ENCODE measurements at places on chromosomes 7 and 10.
A peak's percentile ranks its signal among the peaks of the same experiment; 100 is the strongest.

DNA sequence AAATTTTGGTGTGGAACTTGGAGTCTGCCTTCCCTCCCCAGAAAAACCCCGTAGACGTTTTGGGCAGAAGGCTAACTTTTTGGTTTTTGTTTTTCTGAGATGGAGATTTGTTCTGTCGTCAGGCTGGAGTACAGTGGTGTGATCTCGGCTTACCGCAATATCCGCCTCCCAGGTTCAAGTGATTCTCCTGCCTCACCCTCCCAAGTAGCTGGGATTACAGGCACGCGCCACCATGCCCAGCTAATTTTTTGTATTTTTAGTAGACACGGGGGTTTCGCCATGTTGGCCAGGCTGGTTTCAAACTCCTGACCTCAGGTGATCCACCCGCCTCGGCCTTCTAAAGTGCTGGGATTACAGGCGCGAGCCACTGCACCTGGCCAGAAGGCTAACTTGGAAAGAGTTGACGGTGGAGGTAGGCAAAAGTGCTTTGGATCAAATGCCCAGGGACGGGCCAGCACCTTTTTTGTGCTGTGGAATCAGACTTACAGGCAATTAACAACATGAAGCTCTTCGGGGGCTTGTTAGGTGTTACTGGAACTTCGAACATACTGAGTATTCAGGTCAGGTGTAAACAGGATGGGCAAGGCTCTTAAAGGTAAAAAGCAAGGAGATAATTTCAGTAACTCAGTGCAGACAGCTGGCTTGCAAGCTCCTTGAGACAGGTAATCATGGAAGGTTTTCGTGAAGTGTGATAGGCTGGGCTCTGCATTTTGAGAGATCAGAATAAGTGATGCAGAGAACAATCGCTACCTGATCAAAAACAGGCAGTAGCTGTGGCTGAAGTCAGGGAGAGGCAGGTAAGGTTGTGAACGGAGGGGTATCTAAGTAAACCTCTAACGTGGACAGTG, 1.8 kb downstream of the PPP1R35 start:
- no peak for DNase-seq

DNA sequence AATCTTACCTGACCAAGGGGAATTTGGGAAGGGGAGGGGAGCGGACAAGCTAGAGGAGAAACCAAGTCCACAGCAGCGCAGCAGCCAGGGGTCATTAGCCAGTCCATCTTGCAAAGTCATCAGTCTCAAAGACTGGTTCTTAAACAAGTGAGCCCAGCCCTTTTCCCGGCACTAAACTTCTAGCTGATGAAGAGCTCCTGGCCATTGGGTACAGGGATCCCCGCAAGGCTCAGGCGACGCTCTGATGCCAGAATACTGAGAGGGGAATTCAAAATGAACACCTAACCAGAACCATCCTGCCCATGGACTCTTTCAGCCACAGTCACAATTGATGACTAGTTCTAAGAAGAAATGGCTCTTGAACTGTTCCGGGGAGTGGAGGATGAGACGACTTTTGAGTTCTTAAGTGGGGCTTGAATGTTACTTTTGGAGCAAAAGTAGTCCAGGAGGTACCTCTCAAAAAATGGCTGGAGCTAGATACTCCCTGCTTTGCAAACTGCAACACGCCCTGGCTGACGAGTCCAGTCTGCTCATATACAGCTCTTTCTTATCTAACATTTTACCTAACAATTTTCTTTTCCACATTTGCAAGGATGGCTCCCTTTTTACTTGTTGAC, 2.5 kb upstream of the TWIST1 start:
- no peak for DNase-seq

GRCh38 chr7:70711452-70711851, 420.5 kb upstream of the GALNT17 start:
- DNase-seq, result no peak

DNA sequence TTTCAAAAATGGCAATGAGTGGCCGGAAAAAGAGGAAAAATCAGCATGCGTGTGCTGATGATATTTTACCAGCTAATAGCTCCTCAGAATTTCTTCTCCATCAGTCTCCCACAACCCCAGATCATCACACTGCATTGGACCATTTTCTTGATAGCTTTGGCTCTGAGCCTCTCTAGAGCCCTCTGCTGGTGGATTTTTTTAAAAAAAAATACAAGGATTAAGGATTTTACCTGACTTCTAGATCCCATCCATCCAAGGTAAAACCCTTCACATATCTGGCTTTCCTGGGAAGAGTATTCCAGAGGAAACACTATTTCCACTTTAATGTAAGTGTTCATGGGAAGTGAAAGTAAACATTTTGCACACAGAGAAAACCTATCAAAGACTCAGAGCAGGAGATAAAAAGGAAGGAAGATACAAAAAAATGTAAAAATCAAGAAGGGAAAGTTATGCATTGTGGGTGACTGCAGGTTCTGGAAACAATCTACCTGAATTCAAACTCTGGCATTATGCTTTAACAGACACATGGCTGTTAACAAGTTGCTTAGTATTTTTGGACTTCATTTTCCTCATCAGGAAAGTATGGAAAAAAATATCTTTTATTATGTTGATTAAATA, 380.9 kb downstream of the LRRTM3 start:
- DNase-seq, result peak; percentile 8

GRCh38 chr10:123530166-123530870, 135.8 kb upstream of the GPR26 start:
- DNase-seq, result no peak

- DNase-seq, result no peak
Measured at GRCh38 chr7:48087349-48087748, 1.7 kb upstream of the UPP1 start.

- no peak for DNase-seq
Measured at GRCh38 chr7:128939861-128940410, 2.2 kb downstream of the IRF5 start.

DNA sequence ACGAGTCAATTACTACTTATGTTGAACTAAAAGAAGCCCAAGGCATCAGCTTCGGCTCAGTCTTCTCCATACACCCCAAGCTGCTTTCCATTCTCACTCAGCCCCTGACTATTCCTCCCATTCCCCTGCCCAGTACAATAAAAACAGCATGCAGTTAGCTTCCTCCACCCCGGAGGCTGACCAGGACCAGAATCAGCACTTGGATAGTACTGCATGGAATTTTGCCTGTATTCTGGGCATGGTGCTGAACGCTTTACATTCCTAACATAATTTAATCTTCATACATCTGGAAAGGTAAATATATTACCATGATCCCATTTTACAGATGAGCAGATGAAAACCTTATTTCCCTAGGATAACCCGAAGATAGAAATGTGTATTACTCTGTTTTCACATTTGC, 7.5 kb upstream of the PODXL start:
- DNase-seq, result no peak

GRCh38 chr7:452226-452751, 67.4 kb downstream of the PDGFA start:
- no peak for DNase-seq

- no peak for DNase-seq
Measured at GRCh38 chr10:100502926-100503494, 16.7 kb downstream of the SEC31B start.

GRCh38 chr7:26375726-26376174, 84.1 kb downstream of the SNX10 start:
- DNase-seq, result no peak

- no peak for DNase-seq
Measured at GRCh38 chr7:7790041-7790741, 71.8 kb upstream of the RPA3 start.

- no peak for DNase-seq
Measured at GRCh38 chr7:77858278-77858677, 59.7 kb downstream of the PHTF2 start.

DNA sequence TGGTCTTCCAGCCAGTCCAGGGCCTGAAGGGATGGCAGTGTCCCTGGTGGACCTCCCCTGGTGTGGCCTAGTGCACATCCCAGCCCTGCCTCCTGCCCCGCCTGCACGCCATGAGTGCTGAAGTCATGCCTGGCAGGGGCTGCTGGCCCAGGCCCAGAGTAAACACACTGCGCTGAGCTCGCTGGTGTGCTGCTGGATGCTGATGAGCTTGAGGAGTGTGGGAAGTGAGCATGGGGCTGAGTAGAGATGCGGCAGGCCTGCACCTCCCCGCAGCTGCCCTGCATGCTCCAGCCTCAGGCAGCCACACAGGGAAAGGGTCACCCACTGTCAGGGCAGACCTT, 43.2 kb downstream of the HTRA1 start:
- DNase-seq, result peak; percentile 86

GRCh38 chr10:79203833-79204232, 135.1 kb downstream of the ZMIZ1 start:
- no peak for DNase-seq

DNA sequence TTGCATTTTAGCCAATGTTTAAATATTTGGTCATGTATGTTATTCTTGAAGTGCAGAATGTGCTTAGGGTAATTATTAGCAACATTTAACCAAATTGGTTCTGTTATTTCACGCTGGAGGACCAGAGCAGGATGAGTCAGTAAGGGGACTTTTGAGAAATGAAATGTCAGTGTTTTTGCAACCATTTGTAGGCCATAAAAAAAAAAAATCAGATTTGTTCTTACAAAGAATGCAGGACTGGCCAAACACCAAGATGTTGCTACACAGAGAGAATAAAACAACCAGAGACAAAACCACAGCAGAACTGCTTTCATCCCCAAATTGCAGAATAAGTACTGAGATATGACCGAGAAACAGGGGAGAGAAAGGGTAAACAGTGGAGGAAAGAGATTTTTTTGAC, 62.1 kb downstream of the TPST1 start:
- no peak for DNase-seq

- DNase-seq, result no peak
Measured at GRCh38 chr7:79719216-79719615, 265.7 kb upstream of the MAGI2 start.

DNA sequence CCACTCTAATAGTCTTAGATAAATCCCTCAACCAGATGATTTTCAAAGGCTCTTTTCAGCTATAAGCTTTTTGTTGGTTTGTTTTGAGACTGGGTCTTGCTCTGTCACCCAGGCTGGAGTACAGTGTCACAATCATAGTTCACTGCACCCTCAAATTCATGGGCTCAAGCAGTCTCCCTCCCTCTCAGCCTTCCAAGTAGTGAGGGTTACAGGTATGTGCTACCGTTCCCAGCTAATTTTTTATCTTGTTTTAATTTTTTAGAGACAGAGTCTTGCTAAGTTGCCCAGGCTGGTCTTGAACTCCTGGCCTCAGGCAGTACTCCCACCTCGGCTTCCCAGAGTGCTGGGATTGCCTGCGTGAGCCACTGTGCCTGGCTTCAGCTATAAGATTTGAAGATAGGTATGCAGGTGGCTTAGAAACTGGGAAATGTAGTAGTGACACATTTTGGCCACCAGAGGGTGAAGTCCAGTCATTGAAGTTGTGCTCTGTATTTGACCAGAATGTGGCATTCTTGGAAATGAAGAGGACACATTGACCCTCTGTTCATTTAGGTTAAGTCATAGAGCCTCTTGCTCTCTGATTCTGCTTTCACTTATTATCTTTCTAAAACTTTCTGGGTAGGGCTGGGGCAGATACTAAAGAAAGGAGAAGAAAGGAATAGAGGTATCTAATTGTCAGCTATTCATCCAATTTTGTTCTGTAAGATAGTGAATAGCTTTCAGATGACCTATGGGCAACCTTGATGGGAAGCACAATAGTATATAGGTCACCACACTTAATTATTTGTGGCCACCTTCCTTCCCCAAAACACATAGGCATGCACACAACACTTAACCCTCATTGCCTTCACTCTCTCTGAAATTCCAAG, 36.0 kb downstream of the R3HCC1L start:
- peak; percentile 22 for DNase-seq

GRCh38 chr10:79081353-79082034, 12.7 kb downstream of the ZMIZ1 start:
- DNase-seq, result peak; percentile 56

GRCh38 chr7:130351791-130352090, 7.1 kb downstream of the CPA5 start:
- no peak for DNase-seq

DNA sequence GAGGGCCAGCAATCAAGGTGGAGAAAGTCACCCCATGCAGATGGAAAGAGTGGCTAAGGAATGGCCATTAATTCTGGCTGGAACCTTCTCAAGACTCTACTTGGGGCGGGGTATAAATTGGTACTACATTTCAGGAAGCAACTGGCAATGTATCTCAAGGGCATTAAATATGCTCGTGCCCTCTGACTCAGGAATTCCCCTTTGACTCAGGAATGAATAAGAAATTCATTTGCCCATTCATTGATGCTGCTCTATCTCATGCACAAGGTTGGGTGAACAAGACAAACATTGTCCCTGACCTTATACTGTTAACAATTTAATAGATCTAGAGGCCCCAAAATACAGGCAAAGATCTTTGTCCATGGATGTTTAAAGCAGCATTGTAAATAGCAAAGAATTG, 188.1 kb downstream of the MYOF start:
- peak; percentile 50 for DNase-seq

DNA sequence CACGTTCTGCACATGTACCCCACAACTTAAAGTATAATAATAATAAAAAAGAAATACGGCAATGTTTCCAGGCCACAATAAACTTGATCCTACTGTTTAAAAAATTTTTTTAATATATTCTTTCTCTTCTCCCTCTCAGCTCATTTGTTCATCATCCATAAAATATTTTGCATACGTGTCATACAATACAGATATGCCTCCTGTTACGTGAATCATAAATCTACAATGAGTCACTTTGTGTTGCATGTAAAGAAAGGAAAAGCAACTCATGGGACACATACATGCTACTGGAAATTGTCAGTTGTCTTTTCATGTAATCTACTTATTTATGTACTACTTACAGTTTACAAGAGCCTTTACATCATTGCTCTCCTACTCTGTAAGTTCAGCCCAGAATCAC, 1.1 kb upstream of the TECTB start:
- DNase-seq, result no peak

DNA sequence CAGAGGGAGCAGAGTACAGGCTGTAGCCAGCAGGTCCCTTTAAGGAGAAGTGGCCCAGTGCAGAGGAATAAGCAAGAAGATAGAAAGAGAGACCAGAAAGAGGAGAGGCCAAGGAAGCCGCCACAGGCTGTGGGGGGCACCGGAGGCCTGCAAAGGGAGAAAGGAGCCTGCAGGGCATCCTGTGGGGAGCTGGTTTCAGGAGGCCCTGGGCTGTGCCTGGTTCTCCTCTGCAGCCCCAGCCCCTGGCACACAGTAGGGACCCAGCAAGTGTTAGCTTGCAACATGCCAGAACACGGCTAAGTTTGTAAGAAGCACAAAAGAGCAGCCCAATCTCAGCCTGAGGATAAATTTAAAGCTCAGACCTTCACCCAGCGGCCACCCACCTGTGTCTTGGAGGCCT, 12.3 kb upstream of the C10orf71 start:
- no peak for DNase-seq

GRCh38 chr7:25725451-25725850, 426.5 kb upstream of the NFE2L3 start:
- no peak for DNase-seq

- DNase-seq, result no peak
Measured at GRCh38 chr10:100886963-100887362, 25.8 kb upstream of the SLF2 start.

- DNase-seq, result no peak
Measured at GRCh38 chr7:16492513-16493062, 27.1 kb upstream of the SOSTDC1 start.

All from H54 (cell line).